ENCODE measurements at places on chromosomes 4 and X. TPM values are rescaled to one million over a fixed set of nuclear protein-coding genes. Genes with fewer than 3 reads are reported as not detected.

DNA sequence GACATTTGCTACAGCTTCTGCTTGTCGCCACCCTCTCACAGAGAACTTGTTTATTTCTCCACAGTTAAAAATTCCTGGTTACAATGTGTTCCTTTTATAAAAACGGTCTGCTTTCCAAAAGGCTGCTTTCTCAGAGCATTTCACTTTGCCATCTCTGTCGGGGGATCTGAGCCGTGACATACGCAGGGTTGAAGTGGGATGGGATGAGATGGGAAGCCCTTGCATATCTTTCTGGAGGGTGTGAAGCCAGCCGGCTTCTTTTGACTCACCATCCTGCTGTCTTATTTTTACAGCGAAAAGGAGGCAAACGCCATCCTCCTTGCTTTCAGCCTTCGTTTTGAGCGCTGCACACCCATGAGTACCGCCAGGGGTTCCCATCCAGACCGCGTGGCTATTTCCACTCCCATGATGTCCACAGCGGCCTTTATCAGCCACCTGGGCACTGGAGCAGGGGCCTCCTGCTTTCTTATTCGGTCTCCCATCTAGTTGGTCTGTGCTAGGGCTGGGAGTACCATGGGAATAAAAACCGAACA lies 99.8 kb upstream of the GATB start:
- no peak for DNase-seq

GRCh38 chr4:138978028-138978585 lies 37.5 kb upstream of the NOCT start:
- peak; percentile 49 for DNase-seq

GRCh38 chrX:37302569-37302968 lies 46.6 kb upstream of the PRRG1 start:
- peak; percentile 52 for DNase-seq

DNA sequence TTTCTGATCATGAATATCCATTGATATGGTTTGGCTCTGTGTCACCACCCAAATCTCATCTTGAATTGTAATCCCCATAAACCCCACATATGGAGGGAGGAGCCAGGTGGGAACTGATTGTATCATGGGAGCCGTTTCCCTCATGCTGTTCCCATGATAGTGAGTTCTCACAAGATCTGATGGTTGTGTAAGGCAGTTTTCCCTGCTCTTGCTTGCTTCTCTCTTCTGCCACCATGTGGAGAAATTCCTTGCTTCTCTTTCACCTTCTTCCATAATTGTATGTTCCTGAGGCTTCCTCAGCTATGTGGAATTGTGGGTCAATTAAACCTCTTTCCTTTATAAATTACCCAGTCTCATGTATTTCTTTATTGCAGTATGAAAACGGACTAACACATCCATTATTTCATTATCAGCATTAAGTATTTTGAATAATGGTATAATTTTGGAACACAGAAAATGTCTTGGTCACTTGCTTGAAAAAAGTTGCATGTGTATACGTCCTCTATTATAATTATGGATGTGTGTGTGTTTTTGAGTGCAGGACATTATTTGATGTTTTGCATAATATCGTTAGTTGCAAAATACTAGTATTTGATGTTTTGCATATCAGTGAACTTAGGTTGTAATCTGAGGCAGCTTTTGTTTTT lies 334.6 kb downstream of the PCDH10 start:
- DNase-seq, result peak; percentile 65

DNA sequence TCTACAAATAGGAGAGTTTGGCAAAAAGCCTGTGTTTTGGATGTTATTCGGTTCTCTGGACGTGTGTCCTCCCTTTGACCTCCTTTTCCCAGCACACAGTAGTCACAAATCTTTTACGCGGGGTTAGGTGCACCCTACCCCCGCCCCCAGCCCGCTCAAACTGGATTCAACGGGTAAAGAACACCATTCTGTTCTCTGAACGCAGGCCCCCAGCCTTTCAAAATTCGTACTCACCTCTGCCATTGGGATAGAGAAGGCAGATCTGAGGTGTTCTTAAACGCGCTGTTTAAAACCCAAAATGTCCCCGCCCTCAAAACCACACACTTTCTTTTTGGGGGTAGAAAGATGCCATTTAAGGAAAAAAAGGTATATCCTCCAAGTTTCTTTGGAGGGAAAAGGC lies 2.7 kb downstream of the LEF1 start:
- peak; percentile 32 for DNase-seq

The PLK4 gene
- total RNA-seq, result 37.3 TPM

Data from GM23338 (cell line).